ENCODE measurements at places on chromosomes 11 and 22.

GRCh38 chr22:32796865-32797573, 4.5 kb upstream of the TIMP3 start:
- peak; percentile 8 for DNase-seq

- DNase-seq = no peak
Observed at GRCh38 chr22:23085785-23086184, 15.5 kb downstream of the GNAZ start.

DNA sequence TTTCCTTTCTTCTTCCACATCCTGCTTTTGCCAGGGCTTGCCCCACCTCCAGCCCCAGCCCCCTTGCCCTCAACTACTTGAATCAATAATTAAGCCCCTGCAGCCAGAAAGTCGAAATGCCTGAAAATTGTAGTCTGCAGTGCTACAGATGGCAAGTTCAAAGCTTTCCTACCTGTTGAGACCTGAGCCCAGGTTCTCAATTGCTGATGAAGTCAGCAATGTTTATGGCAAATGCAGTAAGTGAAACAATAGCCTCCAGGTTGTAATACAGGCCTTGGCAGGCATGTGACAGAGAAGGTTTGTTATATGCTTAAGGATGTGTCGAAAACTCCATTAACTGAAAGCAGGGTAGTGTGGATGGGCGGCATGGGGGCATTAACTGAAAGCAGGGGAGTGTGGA, 181.1 kb upstream of the SESN3 start:
- no peak for DNase-seq

DNA sequence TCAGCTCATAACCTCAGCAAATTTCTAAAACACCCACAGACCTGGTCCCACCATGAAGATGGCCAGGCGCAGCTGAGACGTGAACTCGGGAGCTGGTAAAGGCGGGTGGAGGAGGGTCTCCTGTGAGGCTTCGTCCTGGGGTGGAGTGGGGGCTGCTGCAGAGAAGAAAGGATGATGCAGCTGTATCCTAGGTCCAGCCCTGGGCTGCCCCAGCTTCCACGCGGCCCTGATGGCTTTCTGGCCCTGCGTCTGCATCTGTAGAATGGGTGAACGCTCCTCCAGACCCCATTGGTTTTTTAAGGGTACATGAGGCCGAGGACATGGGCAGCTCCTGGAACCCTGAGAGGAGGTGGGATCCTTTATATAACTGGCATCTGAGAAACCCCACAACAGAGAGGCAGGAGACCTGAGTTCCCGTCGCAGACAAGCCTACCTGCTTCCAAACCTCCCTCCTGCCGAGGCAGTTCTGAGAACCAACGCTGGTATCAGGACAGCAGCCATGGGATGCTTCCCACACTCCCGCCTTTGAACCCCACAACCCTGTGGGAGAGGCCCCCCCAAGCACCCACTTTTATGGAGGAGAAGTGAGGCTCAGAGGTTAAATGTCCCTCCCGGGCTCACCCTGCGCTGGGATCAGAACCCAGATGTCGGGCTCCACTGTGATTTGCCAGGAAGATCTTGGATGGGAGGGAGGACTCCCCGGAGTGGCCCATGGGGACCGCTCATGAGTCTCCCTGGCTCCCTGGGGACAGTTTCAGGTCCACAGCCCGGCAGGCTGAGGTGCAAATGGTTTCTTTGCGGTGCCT, 55.2 kb upstream of the FGF3 start:
- no peak for DNase-seq

GRCh38 chr22:42416671-42417230, 15.5 kb downstream of the NFAM1 start:
- DNase-seq = no peak

GRCh38 chr11:14288189-14288935, 70.6 kb downstream of the RRAS2 start:
- DNase-seq = no peak

Measured in activated T-helper 1 cell treated with Interleukin-2 at 50 U/mL for 16 hours (primary cell).